ENCODE measurements at places on chromosomes 2 and 18.

DNA sequence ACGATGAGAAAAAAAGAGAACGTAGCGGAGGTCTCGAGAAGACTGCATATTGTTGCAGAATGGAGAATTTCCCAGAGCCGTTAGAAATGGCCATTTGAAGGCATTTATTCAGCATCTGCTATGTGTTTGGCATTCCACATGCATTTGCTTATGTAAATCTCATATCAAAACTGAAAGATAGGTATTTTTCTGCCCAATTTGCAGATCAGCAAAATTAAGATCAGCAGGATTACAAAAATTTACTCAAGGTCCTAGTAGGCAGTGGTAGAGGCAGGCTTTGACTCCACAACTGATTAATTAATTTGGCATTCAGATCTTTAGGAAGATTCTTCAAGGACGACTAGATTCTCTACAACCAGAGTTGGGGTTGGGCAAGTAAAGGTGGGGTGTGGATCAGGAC is 1.8 kb upstream of the E2F6 start:
- no peak for DNase-seq

- DNase-seq, result no peak
Observed at GRCh38 chr2:112669667-112670066, 23.9 kb downstream of the SLC20A1 start.

DNA sequence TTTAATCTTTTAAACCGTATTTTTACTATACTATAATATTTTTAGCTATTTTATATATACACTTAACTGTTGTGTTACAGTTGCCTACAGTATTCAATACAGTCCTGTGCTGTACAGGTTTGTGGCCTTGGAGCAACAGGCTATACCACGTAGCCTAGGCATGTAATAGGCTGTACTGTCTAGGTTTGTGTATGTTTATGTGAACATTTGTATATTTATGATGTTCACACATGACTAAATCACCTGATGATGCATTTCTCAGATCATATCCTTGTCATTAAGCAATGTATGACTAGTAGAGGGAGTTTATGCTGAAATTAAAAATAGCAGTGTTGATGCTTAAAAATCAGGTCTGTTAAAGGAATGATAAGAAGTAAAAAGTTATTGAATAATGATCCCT is 92.3 kb upstream of the RANBP2 start:
- no peak for DNase-seq

GRCh38 chr2:198968545-198968944 is 489.2 kb downstream of the SATB2 start:
- DNase-seq, result no peak

DNA sequence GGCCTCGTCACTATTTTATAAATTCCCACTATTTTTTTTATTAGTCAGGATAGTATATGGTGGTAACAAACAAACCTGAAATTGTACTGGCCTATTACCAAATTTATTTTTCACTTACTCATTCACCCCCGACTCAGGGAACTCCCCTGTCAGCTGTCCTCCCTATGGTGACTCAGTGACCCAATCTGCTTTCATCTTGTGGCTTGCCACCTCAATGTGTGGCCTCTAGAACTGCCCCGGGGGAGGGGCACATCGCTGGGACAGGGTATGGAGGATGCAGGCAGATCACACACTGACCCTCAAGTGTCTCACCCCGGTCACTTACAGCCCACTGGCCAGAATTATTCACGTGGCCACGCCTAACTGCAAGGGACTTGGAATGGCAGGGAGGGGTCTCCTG is 71.6 kb downstream of the ACTR2 start:
- peak; percentile 77 for DNase-seq

- peak; percentile 12 for DNase-seq
Observed at GRCh38 chr2:58569475-58570185, 328.5 kb upstream of the FANCL start.

DNA sequence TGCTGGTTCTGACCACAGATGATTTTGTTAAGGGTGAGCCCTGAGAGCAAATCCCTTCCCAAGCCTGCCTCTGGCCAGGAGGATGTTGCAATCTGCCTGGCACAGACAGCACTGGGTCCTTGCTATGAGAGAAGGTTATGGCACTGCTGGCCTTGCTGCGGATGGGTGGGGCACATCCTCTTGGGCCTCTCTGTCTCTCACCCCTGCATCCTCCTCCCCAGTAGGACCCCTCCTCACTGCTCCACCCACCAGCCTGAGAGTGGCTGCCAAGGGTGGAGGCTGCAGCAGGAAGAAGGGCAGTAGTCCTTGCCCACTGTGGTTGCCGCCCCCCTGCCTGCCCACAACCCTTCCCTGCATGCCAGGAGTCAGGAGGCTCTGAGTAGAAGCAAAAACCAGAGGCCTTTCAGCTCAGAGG is 180.9 kb downstream of the ZBTB7C start:
- no peak for DNase-seq

DNA sequence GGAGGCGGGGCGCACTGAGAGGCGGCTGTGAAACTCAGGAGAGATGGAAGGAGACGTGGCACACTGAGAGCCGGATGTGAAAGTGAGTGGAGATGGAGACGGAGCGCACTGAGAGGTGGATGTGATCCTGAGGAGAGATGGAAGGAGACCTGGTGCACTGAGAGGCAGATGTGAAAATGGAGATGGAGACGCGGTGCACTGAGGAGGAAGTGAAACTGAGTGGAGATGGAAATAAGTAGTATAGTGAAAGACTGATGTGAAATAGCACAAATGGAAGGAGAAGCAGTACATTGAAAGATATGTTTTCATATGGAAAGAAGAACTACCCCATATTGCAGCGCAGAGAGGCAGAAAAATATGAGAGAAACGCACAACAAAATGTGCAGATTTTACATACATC is 281.6 kb upstream of the RGPD4 start:
- no peak for DNase-seq

DNA sequence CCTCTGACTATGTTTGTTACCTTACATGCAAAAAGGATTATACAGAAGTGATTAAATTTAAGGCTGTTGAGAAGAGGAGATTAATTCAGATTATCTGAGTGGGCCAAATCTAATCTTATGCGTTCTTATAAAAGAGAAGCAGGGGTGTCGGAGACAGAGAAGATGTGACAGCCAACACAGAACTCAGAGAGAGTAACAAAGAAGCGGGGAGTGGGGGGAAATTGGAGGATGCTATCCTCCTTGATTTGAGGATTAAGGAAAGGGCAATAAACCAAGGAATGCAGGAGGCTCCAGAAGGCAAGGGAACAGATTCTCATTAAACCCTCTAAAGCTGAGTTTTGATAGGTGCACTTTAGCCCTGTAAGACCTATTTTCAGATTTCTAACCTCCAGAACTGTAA is 291.3 kb upstream of the REG3G start:
- DNase-seq, result no peak

GRCh38 chr2:5339473-5339872 is 352.7 kb upstream of the SOX11 start:
- DNase-seq, result no peak

DNA sequence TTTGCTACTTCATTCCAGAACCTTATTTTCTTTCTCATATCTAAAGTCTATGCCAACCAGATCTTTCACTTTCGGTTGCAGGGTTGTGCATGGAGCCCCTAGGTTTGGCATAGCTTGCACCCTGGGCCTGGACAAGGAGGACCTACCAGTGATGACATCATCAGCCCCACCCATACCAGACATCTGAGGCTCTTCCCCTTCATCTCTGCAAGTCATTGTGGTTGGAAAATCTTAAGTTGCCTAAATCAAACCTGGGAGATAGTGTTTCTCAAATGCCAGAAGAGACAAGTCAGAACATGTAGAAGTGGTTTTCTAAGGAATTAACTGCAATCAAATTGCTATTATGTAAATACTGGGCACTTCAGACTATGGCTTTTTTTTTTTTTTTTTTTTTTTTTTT is 363.3 kb downstream of the ZNF516 start:
- peak; percentile 38 for DNase-seq

DNA sequence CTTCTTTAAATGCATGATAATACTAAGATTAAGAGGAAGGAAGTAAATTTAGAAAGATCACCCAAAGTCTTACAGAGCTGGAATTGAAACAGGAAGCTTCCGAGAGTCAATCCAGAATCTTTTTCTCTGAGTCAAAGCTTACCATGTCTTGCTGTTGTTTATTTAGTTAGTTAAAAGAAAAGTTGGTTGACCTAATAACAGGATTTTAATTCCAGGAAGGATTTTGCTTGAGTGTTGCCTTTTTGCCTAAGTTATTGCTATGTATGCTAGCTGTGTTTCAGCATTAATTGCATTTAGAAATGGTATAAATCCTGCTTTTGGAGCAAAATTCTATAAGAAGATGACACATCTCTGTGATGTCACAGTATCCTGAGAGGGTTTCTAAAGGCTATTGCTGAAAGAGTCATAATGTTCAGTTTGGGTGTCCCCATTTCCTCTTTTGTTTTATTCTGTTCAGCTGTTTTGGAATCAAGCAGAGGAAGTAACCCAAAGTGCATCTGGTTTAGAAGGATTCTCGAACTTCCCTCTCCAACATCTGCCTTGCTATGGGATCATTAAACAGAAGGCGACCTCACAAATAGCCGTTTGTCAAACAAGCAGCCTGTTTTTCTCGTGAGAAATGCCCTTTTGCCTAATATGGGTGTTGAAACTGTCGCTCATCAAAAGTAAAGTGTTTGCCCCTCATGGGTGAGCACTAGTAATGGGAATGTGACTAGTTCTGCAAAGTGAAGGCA is 271.5 kb upstream of the MMADHC start:
- DNase-seq, result no peak

GRCh38 chr2:68341583-68341982 is 21.8 kb upstream of the CNRIP1 start:
- no peak for DNase-seq

DNA sequence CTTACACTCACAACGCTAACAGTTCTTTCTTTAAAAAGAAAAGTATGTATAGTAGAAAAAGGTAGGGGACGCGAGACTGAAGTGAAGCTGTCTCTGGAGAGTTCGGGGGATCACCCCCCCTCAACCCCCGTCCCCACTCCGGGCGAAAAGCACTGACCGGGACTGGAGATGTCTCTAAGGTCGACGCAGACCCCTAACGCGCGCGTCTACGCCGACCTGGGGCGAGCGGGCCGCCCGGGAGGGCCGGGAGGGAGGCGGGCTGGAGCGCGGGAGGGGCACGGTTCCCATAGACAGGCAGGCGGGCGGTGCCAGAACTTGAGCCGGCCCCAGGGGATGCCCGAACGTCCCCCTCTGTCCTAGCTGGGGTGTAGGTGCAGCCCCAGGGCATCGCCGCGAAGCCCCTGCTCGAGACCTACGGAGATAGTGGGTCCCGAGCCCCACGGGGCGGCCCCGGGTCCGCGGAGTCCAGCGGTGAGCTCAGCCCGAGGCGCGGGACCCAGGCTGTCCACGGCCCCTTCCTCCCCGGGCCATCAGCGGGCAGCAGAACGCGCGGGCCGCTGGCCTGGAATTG is 82.2 kb downstream of the CHRNA1 start:
- DNase-seq, result peak; percentile 30

DNA sequence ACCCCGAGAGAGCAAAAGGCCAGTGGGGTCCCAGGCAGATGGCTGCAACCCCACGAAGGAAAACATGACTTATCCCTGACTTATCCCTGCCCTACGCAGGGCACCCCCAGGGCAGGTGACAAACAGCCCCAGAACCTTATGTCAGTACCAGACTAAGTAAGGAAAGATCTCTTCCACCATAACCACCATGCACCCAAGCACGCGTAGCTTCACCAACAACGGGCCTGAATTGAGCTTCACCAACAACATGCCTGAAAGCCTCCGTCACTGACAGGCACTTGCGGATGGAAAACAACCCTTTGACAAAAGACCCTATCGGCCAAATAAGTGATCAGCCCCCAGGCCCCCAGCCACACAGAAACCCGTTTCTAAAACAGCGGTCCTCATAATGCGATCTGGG is 34.1 kb downstream of the HDAC4 start:
- DNase-seq, result no peak

DNA sequence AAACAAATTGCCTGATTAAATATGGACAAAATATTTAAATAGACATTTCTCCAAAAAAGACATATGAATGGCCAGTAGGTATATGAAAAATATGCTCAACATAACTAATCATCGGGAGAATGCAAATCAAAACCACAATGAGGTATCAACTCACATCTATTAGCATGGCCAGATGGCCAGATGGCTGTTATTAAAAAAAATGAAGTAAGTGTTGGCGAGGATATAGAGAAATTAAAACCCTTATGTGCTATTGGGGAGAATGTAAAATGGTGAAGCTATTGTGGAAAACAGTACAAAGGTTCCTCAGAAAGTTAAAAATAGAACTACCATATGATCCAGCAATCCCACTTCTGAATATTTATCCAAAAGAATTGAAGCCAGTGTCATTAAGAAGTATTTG is 272.3 kb upstream of the ZNF804A start:
- no peak for DNase-seq

GRCh38 chr2:187922846-187923245 is 368.6 kb upstream of the TFPI start:
- DNase-seq, result no peak

GRCh38 chr2:134842930-134843490 is 4.6 kb downstream of the ACMSD start:
- no peak for DNase-seq

GRCh38 chr2:102114290-102114721 is 28.2 kb upstream of the IL1R1 start:
- peak; percentile 57 for DNase-seq

DNA sequence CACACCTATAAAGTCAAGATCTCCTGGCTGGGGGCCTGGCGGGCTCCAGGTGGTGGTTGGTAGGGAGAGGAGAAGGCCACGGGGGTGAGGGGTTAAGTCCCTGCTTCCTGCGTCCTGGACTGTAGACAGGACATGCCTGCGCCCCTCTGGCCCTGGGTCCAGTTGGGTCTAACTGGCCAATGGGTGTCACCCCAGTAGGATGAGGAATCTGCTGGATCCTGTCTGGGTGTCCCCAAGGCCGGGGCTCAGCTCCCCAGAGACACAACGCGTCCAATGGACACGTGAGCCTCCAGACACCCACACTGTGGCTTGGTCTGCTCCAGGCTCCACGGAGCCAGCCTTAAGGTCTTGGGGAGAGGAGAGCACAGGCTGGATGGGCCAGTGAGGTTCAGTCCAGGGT is 19.6 kb downstream of the AQP12A start:
- no peak for DNase-seq

GRCh38 chr2:224155896-224156295 is 116.8 kb upstream of the SERPINE2 start:
- DNase-seq, result no peak

- no peak for DNase-seq
Observed at GRCh38 chr2:235770909-235771820, 277.3 kb downstream of the AGAP1 start.

GRCh38 chr2:62972601-62973000 is 78.0 kb upstream of the OTX1 start:
- no peak for DNase-seq

DNA sequence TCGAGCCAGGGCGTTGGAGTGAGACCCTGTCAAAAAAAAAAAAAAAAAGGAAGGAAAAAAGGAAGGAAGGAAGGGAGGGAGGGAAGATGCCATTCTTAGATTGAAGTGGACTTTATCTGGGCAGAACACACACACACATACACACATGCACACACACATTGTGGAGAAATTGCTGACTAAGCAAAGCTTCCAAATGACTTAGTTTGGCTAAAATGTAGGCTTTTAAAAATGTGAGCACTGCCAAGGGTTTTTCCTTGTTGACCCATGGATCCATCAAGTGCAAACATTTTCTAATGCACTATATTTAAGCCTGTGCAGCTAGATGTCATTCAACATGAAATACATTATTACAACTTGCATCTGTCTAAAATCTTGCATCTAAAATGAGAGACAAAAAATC is 564 bp upstream of the TTR start:
- DNase-seq, result no peak

Data from activated naive CD4-positive, alpha-beta T cell treated with anti-CD3 and anti-CD28 coated beads for 36 hours (primary cell).